ENCODE measurements at places on chromosomes 3 and 15.
A peak's percentile ranks its signal among the peaks of the same experiment; 100 is the strongest.

DNA sequence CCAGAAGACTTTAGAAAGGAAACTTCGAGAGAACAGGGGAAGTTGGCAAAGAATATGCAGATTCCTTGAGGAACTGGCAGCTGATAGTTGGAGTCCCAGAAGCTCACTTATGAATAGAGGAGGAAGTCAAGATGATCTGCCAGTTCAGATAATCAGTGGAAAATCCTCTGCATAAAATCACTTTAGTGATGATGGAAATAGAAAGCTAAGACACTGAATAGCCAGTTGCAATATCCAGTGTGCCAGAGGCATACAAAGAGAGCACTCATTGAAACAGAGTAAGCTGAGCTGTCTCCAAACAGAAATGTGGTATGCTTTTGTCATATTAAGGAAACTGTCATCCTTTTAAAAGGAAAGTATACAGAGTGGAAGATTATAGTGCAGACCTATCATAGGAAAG, 1207.6 kb downstream of the OTOL1 start:
- DNase-seq: no peak

GRCh38 chr15:86063356-86064095, 16.1 kb upstream of the AGBL1 start:
- DNase-seq: no peak

DNA sequence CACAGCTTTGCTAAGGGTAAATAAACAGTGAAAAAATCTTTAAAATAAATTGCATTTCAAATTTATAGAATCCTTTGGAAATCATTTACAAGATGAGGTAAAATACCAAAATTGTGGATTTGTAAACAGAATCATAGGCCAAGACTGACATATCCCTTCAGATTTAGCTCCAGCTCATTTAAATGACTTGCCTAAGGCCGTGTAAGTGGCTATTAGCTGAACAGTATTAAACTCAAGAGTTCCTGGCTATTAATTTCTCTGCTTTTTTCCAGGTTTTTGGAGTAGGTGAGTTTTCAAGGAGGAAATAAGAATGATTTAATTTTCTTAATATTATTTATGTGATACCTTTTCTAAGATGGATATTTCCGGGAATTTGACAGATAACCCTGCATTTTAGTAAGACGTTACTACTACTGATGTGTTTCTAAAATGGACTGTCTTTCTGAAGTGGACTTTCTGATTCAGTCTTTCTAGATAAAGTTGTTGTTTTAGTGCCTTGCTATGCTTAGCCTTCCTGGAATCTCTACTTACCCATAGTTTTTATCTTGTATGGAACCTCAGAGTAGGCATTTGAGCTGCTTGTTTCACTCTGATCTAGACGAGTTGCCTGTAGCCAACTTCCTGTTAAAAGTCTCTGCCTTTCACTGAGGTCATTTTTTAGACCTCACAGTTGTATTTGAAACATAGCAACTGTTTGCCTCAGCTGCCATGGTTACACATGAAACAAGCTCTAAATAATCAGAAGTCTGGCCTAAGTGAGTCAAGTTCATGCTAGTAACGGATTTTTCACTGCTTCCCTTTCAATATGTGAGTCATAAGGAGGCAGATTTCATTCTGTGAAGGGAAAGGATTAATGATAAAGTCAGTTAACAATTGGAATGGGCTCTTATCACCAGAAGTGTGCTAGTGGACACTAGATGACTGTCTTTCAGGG, 127.0 kb downstream of the KLHL25 start:
- DNase-seq: no peak

- DNase-seq: no peak
These were observed 553.4 kb downstream of the OCA2 start for GRCh38 chr15:27545494-27546255.

GRCh38 chr15:68930268-68931022, at the start of gene SPESP1:
Gene SPESP1, plus strand, starts transcription at chr15:68930525. Its CDS starts 129 bp downstream, at chr15:68930654.
- peak; percentile 34 for DNase-seq

Measured in posterior cingulate gyrus (tissue), 11 donors.